HFF-Myc (cell line): ENCODE measurements at places on chromosomes 6 and 20.
A peak's percentile ranks its signal among the peaks of the same experiment; 100 is the strongest.

DNA sequence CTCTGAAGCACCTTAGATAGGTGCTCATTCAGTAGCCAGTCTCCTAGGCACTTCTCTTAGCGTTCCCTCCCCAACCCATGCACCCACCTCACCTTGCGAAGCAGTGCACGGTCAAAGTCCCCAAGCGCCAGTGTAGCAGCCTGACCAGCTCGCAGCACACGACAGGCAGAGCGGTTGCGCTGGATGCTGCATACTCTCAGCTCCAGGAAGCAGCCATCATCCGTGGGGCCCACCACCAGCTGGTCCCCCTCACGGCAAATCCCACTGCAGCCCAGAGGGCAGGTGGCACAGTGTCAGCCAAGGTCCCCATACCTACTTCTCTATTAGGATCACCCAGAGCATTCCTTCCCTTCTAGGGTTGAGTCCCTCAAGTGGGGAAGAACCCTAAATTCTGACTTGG, 6.5 kb downstream of the GTPBP2 start:
- no peak for DNase-seq

DNA sequence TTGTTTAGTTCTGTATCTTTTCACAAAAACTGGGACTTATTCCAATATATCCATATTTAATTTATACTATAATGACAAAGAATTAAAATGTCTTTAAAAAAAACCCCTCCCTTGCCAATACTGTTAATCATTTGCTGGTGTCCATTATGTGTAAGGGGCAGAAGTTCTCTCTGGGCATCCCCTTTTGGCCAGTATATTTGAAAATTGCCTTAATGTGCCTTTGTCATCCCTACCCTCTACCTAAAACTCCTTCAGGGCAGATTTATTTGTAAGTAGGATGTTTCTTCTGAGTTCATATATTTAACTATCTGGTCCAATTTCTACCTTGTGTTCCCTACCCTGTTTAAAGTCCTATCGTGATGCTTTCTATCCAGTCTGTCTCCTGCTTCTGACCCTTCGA, 62.9 kb downstream of the ARHGAP18 start:
- DNase-seq: no peak

GRCh38 chr20:1810926-1811620, 84.1 kb upstream of the SIRPA start:
- peak; percentile 36 for DNase-seq

DNA sequence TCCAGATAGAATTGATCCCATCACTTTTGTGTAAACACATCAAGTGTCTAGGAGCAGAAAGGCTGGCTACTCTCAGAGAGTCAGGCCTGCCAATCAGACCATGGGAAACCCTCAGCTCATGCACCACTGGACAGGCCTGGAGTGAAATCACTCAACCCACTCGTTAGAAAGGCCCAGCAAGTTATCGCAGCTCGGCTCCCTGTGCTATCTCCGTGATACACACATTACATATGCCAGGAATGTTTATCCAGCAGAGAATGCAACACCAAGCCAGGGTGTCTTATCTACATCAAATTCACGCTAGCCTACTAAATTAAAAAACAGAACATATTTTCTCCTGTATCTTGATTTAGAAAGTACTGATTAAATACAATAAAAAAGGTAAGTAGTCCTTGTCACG, 232.4 kb upstream of the FOXQ1 start:
- DNase-seq: no peak

GRCh38 chr6:95478941-95479340, 98.4 kb upstream of the MANEA start:
- DNase-seq: no peak
